ENCODE measurements at places on chromosomes 16 and 17.

DNA sequence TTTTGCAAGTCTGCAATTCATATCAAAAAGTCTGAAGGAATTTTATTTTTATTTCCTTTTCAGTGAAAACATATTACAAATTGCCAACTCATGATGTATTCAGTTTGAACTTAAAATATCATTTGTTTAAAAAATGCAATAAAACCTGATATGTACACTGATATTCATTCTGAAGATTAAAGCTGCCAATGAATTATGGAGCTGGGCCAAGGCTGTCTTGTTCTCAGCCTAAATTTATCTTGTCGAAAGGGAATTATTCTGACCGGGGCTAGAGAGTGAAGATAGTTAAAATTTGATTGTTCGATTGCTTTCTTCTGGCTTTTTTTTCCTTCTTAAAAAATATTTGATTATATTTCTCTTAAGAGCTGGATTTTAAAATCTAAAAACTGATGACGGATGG is 54.0 kb upstream of the RBFOX1 start:
- DNase-seq: no peak

GRCh38 chr17:53659181-53659580 is 163.5 kb upstream of the KIF2B start:
- no peak for DNase-seq

GRCh38 chr16:79130616-79131015 is 469.9 kb downstream of the MAF start:
- DNase-seq: no peak

DNA sequence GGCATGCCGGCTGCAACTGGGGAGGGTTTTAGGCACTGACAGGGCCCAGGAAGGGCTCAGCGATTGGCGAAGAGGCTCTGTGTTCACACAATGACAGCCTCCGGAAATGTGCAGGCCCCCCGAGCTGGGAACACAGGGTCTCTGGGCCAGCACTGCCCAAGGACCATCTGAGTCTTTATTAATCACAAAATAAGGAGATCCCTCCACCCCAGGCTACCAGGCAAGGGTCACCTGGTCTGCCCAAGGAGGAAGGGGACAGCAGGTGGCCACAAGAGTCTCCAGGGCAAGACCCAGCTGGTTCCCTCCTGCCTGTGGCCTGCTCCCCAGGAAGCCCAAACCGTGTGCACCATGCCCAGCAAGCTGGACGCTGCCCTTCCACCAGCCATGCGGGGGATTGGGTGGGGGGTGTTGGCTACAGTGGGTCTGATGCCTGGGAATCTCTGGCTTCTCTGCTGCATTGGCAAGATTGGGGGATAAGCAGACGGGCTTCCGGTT is 52.1 kb upstream of the TNRC6C start:
- DNase-seq: no peak

- no peak for DNase-seq
Measured at GRCh38 chr17:57439651-57440050, 183.3 kb downstream of the MSI2 start.
